ENCODE measurements at places on chromosomes 12 and 14.
A peak's percentile ranks its signal among the peaks of the same experiment; 100 is the strongest.

- DNase-seq = no peak
These were observed 132.4 kb downstream of the GPR65 start for GRCh38 chr14:88137327-88137726.

- no peak for DNase-seq
These were observed 224.3 kb upstream of the NAV3 start for GRCh38 chr12:77606348-77606747.

DNA sequence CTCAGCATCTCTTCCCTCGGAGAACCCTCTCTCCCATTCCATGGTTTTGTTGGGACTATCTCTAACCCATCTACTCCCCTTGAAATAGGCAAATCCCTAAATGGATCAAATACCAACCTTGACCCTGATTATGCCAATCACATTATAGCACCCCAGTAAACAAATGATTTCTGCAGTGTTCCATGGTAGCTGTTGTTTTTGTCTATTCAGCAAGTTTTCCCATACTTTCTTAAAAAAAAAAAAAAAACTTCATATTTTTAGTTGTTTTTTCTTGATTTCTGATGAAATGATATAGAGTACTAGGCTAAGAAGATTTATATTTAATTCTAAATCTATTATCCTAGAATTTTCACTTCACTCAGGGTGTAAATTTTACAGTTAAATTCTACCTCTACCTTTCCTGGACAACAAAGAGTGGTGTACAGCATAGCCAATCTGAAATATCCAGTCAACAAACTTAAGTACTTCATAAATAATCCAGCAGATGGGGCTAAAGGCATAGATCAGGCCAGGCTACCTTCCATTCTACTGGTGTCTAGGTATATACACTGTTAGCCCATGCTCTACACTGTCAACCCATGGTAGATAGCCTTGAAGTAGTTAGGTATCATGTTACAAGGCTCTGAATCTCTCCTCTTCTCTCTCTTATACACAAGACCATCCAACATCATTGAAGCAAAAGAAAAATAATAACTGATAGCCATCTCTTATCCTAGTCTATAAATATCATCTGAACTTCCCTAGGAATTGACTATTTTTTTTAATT, 82.2 kb downstream of the PLEKHG7 start:
- DNase-seq = peak; percentile 89

DNA sequence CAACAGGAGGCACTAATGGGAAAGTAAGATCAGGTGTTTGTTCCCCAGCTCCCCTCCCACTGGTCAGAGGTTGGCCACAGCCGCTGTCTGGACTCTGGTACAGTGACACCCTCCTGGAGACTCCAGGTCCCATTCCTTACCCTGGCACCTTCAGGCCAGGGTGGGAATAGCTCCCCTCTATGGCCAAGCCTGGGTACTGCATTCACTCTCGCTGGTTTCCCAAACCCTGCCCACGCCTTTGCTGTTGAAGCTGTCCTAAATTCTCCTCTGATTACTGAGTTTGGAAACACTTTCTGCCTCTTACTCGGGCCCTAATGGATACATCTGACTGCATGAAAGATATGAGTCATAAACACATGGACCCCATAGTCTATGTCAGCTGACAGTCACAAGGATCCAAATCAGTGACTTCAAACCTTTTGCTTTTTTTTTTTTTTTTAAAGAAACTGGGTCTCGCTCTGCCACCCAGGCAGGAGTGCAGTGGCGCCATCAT, 17.9 kb downstream of the HRK start:
- no peak for DNase-seq

GRCh38 chr12:26334621-26335124, 139.3 kb downstream of the SSPN start:
- DNase-seq = no peak

- no peak for DNase-seq
These were observed 200.6 kb upstream of the NOS1 start for GRCh38 chr12:117561990-117562389.

- no peak for DNase-seq
These were observed 62.5 kb upstream of the GPR68 start for GRCh38 chr14:91307046-91307445.
